ENCODE measurements at places on chromosomes 7 and 10.

GRCh38 chr10:35848412-35848811, 206.3 kb upstream of the FZD8 start:
- DNase-seq = no peak

DNA sequence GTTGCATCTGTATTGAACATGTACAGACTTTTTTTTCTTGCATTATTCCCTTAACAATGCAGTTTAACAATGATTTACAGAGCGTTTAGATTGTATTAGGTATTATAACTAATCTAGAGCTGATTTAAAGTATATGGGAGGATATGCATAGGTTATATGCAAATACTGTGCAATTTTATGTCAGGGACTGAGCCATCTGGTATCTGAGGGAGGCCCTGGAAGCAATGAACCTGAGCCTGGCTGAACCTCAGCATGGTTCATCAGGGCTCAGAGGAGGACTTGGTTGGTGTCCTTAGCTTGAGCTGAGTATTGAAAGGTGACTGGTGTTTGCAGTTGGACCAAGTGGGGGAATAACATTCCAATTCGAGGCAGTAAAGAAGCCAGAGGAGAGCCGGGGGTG, 4.8 kb downstream of the ADCK2 start:
- DNase-seq = no peak

GRCh38 chr7:50342616-50343114, 38.1 kb downstream of the IKZF1 start:
- DNase-seq = no peak

GRCh38 chr10:24569330-24569796, 154.3 kb downstream of the ARHGAP21 start:
- DNase-seq = no peak

- DNase-seq = no peak
These were observed 99.2 kb downstream of the PDGFA start for GRCh38 chr7:420142-421093.

DNA sequence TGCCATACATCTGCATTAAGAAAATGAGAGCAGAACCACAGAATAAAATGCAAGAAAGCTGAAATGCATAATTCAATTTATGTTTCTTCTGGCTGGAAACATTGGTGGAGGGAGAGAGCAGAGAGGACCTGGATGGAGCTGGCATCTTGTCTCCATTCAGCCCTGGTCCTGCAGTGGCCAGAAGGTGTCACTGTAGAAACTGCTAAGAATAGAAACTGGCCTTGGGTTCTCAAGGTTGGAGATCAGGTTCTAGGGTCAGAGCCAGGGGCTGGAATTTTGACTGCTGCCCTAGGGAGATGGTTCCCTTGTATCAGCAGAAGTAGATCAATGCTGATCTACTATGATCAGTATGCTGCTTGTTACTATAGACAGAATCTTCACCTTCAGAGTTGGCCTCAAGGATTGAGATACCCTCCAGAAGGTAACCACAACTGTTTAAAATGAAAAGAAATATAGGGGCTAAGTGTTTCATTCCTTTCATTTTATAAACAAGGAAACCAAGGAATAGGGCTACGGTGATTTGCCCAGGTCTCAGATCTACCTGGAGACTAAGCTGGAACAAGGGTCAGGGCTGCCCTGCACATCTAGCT, 13.1 kb downstream of the TAS2R41 start:
- DNase-seq = no peak

DNA sequence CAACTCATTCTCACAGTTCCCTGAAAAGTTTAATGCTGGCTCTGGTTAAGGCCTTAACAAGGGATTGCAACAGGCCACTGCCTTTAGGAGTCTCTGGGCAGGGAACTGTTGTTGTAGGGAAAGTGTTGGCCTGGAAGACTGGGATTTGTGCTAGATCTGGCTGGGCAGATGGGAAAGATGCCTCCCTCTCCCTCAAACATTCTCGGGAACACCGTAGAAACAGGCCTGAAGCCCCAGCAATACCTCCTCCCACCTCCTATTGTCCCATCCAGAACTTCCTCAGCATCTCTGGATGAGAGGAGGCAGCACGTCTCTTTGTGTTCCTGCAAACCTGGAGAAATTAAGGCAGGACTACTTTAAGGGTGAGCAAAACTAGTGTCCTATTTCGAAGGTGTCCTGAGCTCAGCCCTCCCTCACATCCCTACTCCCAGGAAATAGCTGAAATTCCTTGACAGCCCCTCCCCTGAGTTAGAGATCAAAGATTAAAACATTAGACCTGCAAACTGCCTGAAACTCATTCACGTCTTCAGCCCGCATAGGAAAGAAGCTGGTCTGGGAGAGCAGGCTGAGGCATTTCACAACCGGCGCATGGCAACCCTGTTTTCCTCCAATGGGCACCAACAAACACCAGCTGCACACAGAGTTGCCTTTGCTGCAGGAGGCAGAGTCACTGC, 10.9 kb upstream of the MAP3K8 start:
- DNase-seq = no peak

DNA sequence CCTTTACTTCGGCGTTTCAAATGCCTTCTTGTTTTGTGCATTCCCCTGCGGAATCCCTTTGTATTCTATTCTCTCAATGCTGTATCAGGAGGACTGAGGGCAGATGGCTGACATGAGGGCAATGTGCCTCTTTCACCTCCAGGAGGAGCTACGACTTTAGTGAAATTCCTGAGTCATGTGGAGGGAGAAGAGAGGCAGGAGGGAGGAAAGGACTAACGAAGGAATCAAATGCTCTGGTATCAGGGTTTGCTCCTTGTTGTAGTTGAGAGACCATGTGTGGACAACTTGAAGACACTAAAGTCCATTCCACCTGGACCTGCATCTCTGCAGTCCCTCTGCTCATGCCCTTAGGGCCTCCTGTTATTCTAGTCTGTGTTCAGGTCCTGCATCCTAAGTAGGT, 40.2 kb upstream of the PRSS58 start:
- no peak for DNase-seq

- no peak for DNase-seq
These were observed 58.4 kb downstream of the MGMT start for GRCh38 chr10:129525401-129525801.

DNA sequence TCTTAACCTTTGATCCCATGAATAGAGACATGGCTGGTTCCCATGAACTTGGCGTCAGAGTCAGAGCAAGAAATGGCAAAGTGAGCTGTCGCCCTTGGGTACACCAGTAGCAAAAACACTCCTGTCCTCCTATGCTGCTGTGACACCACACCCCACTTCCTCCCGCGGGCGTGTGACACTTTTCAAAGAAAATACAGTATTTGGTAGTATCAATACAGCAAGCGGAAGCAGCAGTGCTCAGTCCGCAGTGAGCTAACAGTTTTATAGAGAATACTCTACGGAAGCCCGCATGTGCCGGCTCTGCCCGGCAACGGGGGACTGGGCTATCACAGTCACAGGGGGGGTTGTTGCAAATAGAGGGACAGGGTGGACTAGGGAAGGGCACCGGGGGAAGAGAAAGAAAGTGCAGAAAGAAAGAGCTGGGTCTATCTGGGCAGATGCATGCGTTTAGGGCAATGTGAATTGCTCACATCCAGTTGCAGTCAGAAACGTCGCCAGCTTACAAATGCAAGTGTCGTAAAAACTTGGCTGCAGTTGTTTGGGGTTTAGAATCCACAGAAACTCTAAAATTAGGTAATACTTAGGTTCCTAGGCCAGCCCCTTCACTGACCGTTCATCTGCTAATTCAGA, 49.8 kb downstream of the PRKCQ start:
- peak; percentile 85 for DNase-seq

DNA sequence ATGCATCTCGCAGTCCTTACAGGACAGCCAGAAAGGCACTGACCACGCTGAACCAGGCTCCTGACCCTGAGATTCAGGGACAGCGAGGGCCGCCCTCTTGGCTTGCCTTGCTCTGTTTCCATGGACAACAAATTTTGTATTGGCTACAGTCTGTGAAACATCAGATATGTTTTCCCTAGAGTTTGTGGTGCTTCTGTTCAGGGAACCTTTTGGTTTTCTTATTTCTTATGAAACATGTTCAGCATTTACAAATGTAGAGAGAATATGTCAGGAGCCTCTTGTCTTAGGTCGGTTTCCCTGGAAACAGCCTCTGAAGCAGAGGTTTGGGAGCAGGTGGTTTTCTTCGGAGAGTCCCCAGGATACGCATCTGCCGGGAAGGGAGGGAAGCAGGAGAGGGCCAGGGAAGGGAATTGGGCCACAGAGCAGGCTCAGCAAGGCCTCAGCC, 260.1 kb downstream of the CCDC3 start:
- DNase-seq = no peak

DNA sequence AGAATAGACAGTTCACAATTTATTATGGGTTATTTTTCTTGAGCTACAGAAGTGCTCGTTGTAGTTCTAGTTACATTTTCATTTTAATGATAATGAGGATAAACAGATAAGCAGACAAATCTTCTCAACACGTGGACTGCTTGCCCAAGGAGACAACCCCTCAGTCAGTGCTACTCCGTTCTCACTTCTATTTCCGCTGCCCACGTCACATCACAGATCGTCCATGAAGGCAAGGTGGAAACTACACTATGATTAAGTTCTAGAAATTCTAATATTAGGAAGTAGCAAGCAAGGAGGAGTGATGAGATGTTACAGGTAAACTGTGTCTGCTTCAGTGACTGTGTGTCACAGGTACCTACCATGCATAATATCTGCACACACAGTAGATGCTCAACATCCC, 210.5 kb downstream of the CHCHD3 start:
- DNase-seq = no peak

DNA sequence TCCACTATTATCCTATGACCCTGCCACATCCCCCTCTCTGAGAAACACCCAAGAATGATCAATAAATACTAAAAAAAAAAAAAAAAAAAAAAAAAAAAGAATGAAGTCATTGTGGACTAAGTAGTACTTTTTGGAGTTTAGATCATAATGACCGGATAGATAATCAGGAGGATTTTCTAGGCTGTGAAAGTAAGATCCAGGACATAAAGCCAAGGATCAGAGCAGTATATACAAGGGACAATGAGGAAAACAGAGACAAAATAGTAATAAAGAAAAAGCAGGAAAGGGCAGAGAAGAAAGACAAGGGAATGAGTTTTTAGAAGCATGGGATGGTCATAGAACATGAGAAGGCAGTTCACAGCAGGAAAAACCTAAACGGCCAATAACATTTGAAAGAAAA, 87.6 kb downstream of the AKAP9 start:
- DNase-seq = no peak

DNA sequence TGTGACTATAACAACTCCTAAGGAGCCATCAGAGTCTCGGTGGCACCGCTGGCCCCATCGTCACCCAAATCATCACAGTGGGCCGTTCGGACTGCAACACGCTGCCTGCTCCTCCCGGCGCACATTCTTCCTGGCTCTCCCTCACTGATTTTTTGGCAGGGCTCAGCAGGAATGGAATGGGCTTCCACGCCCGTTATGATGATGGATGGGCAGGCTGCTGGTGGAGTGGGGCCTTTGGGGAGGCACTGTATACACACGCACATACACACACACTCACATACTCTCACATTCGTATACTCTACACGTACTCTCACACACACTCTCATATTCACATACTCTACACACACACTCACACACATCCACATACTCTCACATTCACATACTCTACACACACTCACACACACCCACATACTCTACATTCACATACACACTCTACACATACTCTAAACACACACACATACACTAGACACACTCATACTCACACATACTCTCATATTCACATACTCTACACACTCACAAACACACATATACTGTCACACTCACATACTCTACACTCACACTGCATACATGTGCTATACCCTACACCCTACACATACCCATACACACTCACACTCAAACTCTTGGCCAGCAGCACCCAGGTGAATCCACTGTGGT, 99.8 kb downstream of the KCNMA1 start:
- DNase-seq = no peak

DNA sequence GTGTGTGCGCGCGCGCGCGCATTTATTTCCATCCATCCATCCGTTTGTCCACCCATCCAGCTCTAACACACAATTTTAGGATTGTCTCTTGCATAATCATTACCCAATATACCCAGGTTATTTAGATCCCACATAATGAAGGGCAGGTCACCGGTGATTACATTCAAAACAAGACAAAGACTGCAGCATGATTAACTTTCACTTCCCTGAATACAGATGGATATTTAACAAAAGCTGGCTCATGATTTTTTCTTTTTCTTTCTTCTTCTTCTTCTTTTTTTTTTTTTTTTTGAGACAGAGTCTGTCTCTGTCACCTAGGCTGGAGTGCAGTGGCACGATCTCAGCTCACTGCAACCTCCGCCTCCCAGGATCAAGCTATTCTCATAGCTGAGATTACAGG, 86.2 kb downstream of the SH3PXD2A start:
- no peak for DNase-seq

- DNase-seq = no peak
These were observed 2.9 kb upstream of the IFRD1 start for GRCh38 chr7:112447406-112447805.

DNA sequence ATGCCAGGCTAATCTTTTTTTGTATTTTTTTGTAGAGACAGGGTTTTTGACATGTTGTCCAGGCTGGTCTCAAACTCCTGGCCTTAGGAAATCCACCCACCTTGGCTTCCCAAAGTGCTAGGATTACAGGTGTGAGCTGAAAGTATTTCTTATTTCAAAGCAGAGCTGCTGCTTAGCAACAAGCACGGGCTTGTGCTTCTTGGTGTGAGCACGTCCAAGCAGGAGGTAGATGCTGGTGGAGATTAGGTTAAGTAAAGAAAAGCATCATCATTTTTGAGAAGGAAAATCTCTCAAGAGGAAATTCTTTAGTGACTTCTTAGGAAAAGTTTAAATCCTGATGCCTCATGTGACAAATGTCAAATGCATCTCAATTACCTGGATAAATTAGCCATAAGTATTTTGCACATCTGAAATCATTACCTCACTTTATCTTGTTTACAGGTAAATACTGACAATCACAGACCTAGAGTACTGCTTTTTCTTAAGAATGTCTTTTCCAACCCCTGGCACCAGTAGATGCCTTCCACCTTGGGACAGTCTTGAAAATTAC, 431.8 kb upstream of the FZD8 start:
- no peak for DNase-seq

- no peak for DNase-seq
These were observed at the start of gene BMPER for GRCh38 chr7:33905389-33906032. Gene BMPER (plus strand): TSS chr7:33905539. CDS start chr7:33905614, 75 bp downstream.

GRCh38 chr10:120086066-120086465, 193.5 kb downstream of the SEC23IP start:
- no peak for DNase-seq
